ENCODE measurements at places on chromosomes 1 and 21.

DNA sequence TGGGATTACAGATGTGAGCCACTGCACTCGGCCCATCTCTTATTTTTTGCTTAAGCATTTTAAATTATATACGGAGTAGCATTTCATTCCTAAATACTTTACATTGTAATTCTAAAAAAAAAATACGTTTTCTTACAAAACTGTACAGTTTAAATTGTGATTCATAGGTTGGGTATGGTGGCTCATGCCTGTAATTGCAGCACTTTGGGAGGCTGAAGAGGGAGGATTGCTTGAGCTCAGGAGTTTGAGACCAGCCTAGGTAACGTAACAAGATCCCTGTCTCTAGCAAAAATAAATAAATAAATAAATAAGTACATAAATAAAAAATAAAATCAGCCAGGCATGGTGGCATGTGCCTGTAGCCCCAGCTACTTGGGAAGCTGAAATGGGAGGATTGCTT, 24.6 kb downstream of the TBCE start:
- DNase-seq: no peak

GRCh38 chr1:150615346-150616201, 13.8 kb downstream of the ENSA start:
- DNase-seq: no peak

GRCh38 chr1:236558081-236558480, 34.3 kb downstream of the LGALS8 start:
- DNase-seq: no peak

- DNase-seq: peak; percentile 68
These were observed 9.2 kb upstream of the SFPQ start for GRCh38 chr1:35202048-35202719.

DNA sequence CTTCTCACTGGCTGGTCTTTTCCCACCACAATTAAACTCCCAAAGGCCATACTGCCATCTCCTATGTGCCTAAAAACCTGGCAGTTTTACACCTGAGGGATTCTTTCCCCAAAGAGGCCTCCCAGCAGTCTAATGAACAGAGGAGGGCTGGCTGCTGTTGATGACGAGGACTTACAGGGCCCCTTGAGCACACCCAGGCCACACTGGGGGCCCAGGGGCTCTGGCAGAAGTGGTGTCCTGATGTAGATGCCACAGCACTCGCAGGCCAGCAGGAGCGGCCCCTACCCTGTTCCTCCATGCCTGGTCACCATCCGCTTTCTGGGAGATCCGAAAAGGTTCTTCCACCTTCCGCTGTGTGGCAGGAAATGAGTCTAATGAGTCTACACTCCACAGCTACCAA, 24.2 kb downstream of the POFUT2 start:
- no peak for DNase-seq

DNA sequence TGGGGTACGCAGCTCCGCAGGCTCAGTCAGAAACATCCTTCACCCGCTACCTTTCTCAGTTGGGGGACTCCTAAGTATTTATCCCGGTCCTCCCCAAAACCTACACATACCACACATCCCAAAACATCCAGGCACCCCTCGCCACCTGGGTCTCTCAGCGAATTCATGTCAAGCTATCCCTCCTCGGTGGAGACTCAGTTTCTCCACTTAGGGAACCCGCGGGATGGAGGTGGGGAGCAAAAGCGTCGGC, 1.3 kb upstream of the ZBTB7B start:
- peak; percentile 61 for DNase-seq

GRCh38 chr1:20147846-20148570, 8.9 kb downstream of the PLA2G2F start:
- no peak for DNase-seq

GRCh38 chr1:30746212-30747032, 11.2 kb downstream of the LAPTM5 start:
- DNase-seq: no peak

DNA sequence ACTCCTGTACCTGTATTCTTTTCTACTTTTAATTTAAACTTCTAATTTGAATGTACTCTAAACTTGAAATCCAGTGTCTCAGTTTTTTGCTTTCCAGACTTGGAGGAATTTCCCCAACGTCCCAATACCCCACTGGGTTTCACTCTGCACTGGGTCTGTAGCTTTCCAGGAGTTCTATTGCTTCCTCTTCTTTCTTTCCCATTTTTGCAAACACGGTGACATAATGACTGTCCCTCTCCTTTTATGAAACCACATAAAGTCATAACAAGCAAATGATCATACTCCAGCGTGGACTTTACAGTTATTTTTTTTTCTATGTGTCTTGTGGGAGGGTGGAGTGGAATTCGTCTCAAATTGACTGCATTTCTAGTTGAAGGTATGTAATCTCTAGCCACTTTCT, 97.1 kb downstream of the FASLG start:
- DNase-seq: no peak

DNA sequence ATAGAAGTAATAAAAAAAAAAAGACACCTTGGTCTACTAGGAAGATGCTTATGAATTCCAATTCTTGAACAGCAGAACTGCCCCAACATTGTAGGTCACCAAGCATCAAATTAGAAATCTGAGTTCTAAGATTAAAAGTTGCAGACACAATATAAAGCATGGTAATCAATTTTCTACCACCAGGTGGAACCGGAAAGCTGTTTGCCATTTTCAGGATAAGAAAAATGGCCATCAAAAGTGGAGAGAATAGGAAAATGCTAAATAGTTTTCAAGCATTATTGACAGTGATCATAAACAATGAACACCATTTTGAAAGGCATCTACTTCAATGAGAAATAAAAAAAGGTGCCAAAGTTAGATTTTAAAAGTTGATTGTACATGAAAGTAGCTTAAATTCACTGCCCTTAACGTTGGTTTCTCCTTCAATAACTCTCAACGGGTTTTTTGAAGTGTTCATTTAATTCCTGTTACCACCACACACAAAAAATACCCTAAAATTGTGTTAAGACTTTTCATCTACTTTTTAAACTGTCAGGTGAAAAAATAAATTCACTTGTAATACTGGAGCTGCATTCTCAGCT, 252.9 kb downstream of the KCNT2 start:
- no peak for DNase-seq

- DNase-seq: no peak
These were observed 597.3 kb upstream of the ADGRL4 start for GRCh38 chr1:79603843-79604242.

- no peak for DNase-seq
These were observed 12.2 kb downstream of the SDCCAG8 start for GRCh38 chr1:243267914-243268653.

GRCh38 chr1:157626099-157626498, 28.2 kb upstream of the FCRL4 start:
- DNase-seq: no peak

DNA sequence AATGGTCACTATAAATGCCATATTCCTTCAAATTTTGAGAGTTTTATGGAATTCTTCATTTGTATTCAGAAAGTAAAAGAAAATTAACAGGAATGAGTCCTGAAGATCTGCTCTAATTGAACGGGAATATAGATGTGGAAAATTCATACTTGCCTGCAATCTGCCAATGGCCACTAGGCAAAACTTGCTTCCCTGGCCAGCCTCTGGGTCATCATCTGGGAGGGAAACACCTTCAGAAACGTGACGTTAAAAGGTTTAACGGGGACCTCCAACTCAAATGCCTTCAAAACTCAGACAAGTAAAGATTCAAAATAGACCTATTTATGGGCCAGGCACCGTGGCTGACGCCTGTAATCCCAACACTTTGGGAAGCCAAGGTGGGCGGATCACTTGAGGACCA, 21.7 kb upstream of the CTSK start:
- DNase-seq: no peak
